ENCODE measurements at places on chromosomes 5 and 9.

GRCh38 chr9:98372077-98372836 lies 116.8 kb upstream of the TBC1D2 start:
- DNase-seq: no peak

DNA sequence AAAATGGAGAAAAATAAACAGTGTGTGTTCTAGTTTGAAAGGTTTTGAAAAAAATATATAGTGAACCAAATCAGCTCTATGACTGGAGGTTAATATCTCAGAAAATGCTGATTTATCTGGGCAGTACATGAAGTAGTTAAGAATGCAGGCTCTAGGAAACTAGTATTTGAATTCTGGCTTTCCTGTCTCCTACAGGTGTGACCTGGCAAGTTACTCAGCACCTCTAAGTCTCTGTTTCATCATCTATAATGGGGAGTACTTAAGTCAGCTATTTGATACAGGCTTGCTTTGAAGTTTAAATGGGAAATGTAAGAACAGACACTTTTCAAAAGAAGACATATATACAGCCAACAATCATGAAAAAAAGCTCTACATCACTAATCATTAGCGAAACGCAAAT lies 5.2 kb downstream of the GRAMD2B start:
- DNase-seq: no peak

DNA sequence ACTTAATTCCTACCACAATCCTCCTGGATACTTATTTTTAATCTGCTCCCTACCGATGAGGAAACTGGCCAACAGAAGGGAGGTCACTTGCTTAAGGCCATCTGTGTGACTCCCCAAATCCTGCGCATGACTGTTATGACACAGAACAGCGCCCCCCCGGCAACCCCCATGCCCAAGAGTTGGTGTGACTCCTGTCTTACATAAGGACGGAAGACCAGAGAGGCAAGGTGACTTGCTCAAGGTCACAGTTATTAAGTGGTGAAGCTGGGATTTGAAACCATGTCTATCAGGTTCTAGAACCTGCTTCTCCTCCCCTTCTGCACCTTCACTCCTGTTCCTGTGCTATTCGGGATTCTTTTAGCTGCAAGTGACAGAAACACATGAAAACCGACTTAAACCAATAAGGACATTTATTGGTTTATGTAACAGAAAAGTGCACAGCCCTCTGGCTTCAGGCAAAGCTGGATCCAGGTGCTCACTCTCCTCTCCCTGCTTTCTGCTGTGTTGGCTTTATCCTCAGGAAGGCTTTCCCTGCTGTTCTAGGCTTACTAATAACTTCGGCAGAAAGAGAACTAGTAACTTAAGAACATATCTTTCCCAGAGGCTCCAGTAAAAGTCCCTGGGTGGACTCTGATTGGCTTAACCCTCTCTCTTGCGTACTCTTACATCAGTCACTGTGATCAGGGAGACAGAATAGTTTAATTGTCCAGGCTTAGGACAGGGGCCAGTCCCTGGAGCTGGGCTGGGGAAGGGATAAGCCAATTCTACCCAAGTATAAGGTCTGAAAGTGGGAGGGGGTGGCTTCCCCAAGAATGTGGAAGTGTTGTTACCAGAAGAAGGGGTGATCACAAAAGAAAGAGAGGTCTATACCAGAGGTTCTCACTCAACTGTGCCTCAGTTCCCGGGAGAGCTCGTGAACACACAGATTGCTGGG lies 43.7 kb downstream of the FGF18 start:
- DNase-seq: no peak

GRCh38 chr5:74044936-74045335 lies 418.9 kb downstream of the ARHGEF28 start:
- DNase-seq: no peak

GRCh38 chr5:14847471-14847870 lies 24.1 kb downstream of the ANKH start:
- DNase-seq: no peak

- DNase-seq: no peak
Observed at GRCh38 chr5:123537845-123538244, 25.9 kb downstream of the CSNK1G3 start.

- no peak for DNase-seq
Observed at GRCh38 chr5:100479079-100479688, 56.0 kb upstream of the FAM174A start.

DNA sequence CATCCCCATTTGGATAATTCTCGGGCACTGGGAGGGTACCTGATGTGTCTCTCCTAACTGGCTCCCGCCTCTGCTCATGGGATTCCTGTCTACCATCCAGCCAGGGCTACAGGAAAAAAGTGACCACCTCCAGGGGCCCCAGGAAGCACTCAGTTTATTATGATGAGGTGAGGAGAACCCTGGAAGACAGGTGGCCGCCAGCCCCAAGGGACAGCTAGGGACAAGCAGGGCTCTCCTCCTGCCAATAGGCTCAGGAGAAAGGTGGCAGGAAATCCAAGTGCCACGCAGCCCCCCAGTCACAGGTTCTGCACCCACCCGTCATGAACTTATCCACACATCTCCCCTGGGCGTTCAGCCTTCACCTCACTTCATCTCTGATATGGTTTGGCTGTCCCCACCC lies 61.5 kb upstream of the ZNF354A start:
- no peak for DNase-seq
